ENCODE measurements at places on chromosomes 5 and 9.

DNA sequence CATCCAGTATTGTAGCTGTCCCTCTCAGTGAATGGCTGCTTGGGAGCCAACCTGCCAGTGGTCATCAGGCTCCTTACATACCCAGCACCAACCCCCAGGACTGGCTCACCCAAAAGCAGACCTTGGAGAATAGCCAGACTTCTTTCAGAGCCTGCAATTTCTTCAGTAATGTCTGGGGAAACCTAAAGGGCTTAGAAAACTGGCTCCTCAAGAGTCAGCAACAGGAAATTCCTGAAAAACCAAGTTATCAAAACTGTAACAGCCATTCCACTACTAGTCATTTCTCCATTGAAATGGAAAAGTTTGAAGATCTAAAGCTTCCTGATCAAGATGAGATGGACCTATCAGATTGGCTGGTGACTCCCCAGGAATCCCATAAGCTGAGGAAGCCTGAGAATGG is 12.3 kb upstream of the STING1 start:
- DNase-seq: no peak

DNA sequence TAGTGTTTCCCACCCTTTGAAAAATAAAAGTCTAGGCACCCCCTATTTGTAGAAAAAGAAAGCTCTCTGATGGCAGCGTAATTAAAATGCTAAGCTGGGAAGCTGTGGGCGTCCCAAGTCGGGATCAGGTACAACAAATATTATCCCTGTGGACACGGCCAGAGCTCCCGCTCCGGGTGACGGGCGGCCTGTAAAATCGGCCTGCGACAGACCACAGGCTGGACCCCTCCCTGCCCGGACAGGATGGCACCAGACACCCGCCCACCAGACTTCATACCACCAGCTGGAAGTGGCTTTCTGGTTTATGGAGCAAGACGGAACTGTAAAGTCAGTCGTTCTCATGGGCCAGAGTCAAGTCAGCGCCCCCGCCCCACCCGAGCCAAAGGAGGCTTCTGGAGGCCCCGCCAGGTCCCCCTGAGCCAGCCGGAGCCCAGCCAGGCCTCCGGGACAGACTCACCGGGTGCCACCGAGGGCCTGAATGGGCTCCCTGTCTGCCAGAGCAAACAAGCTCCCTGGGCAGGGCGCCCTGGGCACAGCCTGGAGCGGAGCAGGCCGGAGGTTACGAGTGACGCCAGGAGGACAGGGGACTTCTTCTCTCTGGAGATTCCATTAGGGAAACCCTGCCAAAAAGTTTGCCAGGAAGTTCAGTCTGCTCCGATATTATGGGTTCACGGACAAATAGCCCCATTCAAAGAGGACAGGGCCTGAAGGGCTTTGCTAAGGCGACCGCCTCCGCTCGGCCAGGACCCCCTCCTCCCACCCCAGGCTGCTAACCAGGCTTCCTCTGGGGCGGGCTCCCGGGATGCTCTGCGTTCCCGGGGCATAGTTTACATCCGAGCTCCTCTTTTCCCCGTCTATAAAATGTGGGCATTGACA is 173.7 kb downstream of the ERCC6L2 start:
- DNase-seq: no peak

DNA sequence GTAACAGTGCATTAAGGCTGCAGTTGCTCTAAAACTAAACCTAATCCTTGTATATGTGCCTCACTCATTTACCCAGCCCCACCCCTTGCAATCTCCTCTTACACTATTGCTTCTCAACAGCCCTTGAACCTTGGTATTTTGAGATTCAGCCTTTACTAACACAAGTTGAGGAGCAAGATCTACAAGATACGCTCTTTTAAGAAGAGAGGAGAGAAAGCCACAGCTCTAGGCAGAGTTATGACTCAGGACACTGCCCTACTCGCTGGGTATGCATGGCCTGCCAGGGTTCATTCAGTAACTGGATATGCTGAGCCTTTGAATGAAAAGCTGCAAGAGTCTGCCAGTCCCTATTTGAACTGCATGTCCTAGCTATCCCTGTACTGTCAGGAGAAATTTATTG is 219.5 kb downstream of the PCSK5 start:
- DNase-seq: no peak

- no peak for DNase-seq
Measured at GRCh38 chr9:135340143-135340655, 139.4 kb upstream of the PPP1R26 start.

- no peak for DNase-seq
Measured at GRCh38 chr5:124952079-124952478, 205.6 kb upstream of the ZNF608 start.

DNA sequence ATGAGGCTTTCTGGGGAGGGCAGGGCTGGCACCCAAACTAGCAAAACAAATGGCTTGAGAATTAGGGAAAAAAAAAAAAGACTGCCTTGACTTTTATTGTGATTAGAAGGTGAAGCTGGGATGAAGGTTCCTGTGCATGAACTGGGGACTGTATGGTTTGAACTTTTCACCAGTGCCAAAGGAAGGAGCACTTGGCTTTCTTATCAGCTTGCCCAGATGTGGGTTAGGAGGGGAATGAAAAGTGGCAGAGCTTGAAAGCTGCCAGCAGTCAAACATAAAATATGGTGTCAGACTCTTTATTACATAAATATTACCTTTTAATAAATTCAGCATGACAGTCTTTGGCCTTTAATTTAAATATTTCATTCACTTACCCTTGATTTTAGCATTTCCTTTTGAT is 182.5 kb downstream of the PSAT1 start:
- no peak for DNase-seq

DNA sequence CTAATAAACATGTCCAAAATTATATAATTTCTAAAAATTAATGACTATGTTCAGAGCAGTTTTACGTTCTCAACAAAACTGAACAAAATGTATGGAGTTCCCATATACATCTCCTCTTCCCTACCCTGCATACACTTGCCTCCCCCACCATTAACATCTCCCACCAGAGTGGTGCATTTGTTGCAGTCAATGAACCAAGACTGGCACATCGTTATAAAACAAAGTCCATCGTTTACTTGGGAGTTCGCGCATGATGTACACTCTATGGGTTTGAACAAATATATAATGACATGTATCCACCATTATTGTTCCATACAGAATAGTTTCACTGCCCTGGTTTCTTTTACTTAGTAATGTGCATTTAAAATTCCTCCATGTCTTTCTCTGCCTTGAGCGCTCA is 130.1 kb downstream of the APBA1 start:
- DNase-seq: no peak

- DNase-seq: no peak
Measured at GRCh38 chr5:446883-447263, 3.9 kb downstream of the EXOC3 start.

GRCh38 chr5:122350496-122350895 is 38.5 kb downstream of the SNCAIP start:
- no peak for DNase-seq

- DNase-seq: peak; percentile 79
Measured at GRCh38 chr5:1111727-1112289, at the start of gene SLC12A7. Gene SLC12A7 (minus strand): TSS chr5:1112063. CDS start chr5:1111991, 72 bp downstream.

- no peak for DNase-seq
Measured at GRCh38 chr5:125424402-125425141, 678.1 kb upstream of the ZNF608 start.

DNA sequence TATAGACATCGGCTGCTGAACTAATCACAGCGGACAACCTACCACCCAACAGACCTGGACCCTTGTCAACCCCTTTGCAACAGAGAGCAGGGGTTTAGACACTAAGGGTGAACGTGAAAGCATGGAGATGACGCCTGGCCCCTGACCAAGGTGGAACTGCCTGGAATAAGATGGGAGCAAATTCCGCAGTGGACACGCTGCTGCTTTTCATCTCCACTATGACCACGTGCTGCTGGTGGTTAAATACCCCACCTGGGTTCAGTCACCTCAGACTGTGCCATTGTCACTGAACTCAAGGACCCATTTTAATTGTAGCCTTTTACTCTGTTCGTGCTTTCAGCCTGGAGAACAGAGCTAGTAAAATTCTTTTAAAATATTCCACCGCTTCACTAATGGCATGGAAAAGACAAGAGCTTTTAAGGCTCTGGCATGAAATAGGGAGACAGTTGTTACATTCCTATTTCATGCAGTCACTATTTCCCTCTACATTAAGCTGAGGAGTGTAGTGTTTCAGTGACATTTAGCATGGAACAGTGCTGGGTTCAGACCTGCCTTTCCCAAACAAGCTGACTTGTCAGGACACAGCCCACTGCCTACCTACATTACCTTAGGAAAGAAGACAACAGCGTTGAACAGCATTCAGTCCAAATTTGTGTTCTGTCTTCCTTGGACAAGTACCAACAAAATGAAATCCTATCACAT is 96.8 kb downstream of the ANKRD18B start:
- DNase-seq: no peak
